ENCODE measurements at places on chromosomes 4 and X.

DNA sequence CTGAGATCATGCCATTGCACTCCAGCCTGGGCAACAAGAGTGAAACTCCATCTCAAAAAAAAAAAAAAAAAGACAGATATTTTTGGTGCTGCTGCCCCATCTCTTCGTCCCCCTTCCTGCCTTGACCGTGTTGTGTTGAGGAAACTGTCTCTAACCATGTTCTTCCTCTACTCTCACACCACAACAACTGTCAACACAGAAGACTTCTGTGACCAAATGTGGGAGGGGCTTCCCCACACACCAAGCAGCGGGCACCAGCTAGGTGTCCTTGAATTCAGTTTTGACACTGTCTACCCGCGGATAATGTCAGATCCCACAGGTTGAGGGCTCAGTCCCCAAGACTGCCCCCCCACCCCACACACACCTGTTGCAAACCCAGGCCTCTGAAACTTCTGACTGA, 104.7 kb upstream of the BCOR start:
- no peak for DNase-seq

- DNase-seq, result no peak
These were observed 391.9 kb downstream of the KCTD8 start for GRCh38 chr4:44056721-44057151.

DNA sequence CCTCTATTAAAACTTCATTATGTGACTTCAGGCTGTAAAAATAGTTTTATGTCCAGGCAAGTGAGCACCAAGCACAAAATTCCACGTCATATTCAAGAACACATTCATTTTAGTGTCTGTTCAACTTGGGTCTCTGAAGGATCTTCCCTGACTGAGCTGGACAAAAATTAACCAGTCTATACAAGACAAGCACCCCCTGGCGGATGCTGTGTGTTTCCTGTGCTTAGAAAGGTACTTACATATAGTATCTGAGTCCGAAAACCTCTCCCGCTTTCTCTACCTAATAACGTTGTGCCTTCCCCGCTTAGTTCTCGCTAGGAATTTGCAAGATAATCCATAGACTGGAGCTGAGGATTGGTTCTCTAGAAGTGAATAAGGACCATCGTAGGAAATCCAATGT, 2214.5 kb upstream of the TENM3 start:
- DNase-seq, result no peak

GRCh38 chr4:48620831-48621230, 130.8 kb downstream of the ZAR1 start:
- DNase-seq, result no peak

DNA sequence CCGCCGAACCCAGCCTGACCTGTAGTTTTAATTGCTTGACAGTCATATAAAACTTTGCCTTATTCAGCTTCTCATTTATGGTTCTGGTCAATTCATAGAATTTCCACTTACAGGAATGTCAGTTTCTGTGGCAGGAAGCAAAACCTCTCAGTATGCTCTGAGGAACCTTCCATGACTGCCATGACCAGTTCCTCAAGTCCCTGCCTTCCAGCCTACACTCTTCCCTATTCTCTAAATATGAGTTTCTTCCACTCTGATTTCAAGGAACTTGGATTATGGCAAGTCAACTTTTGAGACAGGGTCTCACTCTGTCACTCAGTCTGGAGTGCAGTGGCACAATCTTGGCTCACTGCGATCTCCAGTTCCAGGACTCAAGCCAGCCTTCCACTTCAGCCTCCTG, 26.0 kb upstream of the NSUN7 start:
- no peak for DNase-seq

- DNase-seq, result no peak
These were observed 383.7 kb upstream of the ATOH1 start for GRCh38 chr4:93444860-93445259.

- no peak for DNase-seq
These were observed 209.1 kb upstream of the SLC7A11 start for GRCh38 chr4:138451276-138451663.

All from CD4-positive, alpha-beta T cell treated with Interleukin-15 for 4 hours (primary cell).